ENCODE measurements at places on chromosomes 6 and 20. TPM values are rescaled to one million over a fixed set of nuclear protein-coding genes. Genes with fewer than 3 reads are reported as not detected.

GRCh38 chr6:11058406-11058805 lies 14.3 kb upstream of the ELOVL2 start:
- no peak for DNase-seq

DNA sequence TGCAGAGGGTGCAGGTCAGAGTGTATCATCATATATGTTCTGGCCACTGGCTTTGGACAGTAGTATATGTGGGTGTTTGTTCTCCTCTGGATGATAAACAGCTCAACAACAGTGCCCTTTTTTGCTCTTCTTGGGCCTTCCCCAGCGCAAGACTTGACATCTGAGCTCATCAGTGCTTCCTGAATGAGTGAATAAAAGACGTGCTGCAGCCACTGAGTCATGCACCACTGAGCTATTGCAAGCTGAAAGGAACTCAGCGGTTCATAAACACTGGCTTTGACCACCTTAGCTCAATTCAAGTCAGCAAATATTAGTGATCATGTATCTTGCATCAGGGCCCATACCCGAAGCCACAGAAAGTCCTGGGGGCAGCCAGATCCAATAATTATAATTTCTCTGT lies 105.3 kb upstream of the KCNG1 start:
- DNase-seq, result no peak

GRCh38 chr6:38713812-38714211 lies 1.3 kb upstream of the DNAH8 start:
- DNase-seq, result peak; percentile 52

DNA sequence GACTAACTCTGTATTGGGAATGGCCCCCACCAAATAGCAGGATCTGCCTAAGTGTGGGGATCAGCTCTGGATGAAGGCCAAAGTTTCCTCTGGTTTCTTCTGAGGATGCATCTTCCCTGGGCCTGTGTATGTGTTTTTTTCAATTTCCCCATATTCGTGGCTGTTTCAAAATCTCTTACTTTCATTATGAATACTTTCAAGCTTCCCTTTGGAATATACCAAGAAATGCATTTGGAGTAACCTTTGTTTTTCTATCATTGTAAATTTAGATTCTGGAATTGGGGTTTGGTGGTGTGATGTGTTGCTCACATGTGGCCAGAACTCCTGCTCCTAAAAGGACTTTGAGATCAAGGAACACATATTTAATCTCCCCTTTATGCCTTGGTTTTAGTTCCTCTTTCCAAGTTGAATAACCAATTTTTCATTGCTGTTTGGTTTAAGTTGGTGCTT lies 8.4 kb downstream of the ENTPD6 start:
- no peak for DNase-seq

GRCh38 chr6:122817766-122818165 lies 28.7 kb downstream of the SMPDL3A start:
- no peak for DNase-seq

- DNase-seq, result no peak
Measured at GRCh38 chr6:138261116-138261780, 43.0 kb upstream of the PBOV1 start.

GRCh38 chr6:20434766-20435165 lies 33.1 kb downstream of the E2F3 start:
- DNase-seq, result no peak

DNA sequence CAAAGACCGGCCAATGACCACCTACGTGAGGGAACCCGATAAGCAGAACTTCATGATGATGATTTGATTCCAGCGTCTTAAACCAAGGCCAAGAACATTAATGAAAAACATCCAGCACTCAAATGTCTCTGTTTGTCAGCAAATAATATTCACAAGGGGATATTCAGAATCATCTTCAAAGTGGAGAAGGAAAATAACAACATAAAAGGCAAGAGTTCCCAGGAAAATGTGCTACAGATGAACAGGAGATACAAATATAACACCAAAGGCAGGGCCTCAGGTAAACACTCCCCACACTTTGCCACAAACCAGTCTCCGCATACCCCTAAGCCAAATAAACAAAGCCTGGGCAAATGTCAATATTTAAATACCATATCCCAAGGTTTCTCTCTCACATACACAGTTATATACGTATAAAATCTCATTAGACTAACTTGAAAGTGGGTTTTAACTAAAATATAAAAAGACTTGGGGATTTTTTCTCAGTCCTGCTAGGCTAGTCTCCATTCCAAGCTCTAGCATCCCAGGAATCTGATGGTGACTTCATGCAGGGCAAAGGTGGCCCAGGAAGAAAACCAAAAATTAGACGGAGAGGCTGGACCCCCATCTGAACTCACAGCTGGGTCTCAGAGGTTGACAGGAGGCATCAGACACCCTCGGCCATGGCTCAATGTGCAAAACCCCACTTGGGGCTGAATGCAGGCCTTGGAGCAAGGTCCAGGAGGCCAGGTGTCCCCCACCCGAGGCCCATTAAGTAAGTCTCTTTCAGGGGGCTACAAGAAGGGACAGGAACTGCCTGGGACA lies 32.1 kb downstream of the TRAM2 start:
- no peak for DNase-seq

The PAX1 gene
- not detected for total RNA-seq

The POU5F1 gene
- total RNA-seq, result 9.5 TPM

Measured in ureter (tissue), 1 donor.